ENCODE measurements at places on chromosomes 6 and 20. TPM values are rescaled to one million over a fixed set of nuclear protein-coding genes. Genes with fewer than 3 reads are reported as not detected.

FAM184A gene
- total RNA-seq: 11.2 TPM

- no peak for DNase-seq
Measured at GRCh38 chr6:106525882-106526275, 103.4 kb downstream of the RTN4IP1 start.

GRCh38 chr20:63082308-63082938 lies 75.7 kb upstream of the BHLHE23 start:
- DNase-seq: peak; percentile 92

DNA sequence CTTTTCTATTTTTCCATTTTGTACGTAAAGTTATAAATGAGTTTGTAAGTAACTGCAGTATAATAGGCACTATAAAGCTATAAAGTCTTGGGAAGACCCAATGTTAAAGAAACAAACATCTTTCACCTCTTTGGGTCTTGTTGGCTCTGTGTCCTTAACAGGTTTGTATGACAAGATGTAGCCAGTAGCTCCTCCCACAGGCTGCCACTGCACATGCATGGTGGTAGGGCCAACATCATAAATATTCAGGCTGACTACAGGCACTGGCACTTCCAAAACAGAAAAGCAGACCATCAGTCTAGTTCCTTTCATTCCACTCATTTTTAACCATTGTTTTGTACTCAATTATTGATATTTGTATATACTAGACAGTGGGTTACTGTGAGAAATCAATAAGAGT lies 59.9 kb downstream of the COL12A1 start:
- DNase-seq: no peak

RFX6 gene
- 1.5 TPM for total RNA-seq

SLC26A8 gene
- 1.4 TPM for total RNA-seq

DUSP15 gene
- 8.2 TPM for total RNA-seq

GRCh38 chr6:130697271-130697994 lies 129.8 kb upstream of the SMLR1 start:
- no peak for DNase-seq

UBE2C gene
- total RNA-seq: 423 TPM

DNA sequence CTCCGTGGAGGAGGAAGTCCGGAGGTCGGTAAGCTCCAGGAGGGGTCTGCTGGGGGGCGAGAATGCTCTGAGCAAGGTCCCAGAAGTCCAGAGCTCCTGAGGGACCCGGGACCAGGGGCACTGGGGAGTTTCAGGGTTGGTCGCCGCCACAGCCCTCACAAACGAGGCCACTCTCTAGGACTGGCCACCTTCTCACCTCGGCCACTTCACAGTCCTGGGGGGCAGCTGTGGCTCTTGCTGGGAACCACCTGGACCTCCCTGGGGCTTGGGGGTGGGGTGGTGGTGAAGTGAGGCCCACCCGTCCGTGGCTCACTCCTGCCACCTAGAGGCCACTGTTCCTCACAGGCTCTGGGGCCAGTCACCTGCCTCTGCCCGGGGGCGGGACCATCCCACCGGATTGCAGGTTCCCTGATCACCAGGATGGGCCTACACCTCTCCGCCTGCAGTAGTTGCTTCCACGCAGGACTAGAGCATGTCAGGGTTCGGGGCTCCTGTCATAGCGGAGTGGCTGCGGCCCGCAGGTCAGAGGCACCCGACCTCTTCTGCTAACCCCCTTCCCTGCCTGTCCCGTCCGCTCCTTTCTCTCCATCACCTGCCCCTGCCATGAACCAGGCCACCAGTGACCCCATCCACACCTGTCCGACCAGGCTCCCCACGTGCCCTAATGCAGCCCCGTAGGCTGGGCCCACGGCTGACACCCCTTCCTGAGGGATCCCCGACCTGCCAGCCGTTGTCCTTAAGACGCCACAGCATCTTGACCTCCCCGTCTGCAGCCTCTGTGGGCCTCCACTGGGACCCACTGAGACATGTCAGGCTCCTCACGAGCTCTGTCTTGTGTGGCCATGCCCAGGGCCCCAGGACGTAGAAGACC lies 5.1 kb upstream of the TCEA2 start:
- DNase-seq: peak; percentile 98

GRCh38 chr20:16555754-16556153 lies 17.5 kb downstream of the KIF16B start:
- no peak for DNase-seq

DNA sequence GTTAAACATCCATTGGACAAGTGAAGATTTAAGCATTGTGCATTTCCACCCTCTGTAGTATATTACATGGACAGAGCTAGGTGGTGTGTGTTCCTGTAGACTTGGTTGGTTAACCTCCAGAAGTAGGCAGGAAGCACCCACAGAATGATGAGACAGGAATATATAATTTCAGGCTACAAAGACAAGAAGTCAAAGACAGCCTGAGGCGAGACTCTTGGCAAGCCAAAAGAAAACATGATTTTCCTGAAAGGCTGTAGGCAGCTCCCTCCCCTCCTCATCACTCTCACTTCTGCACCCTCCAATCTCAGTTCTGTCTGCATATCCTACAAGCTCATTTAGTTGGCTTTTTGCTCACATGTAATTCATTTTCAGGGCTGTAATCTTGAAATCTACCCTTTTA lies 110.0 kb upstream of the SLC35B3 start:
- no peak for DNase-seq

DNA sequence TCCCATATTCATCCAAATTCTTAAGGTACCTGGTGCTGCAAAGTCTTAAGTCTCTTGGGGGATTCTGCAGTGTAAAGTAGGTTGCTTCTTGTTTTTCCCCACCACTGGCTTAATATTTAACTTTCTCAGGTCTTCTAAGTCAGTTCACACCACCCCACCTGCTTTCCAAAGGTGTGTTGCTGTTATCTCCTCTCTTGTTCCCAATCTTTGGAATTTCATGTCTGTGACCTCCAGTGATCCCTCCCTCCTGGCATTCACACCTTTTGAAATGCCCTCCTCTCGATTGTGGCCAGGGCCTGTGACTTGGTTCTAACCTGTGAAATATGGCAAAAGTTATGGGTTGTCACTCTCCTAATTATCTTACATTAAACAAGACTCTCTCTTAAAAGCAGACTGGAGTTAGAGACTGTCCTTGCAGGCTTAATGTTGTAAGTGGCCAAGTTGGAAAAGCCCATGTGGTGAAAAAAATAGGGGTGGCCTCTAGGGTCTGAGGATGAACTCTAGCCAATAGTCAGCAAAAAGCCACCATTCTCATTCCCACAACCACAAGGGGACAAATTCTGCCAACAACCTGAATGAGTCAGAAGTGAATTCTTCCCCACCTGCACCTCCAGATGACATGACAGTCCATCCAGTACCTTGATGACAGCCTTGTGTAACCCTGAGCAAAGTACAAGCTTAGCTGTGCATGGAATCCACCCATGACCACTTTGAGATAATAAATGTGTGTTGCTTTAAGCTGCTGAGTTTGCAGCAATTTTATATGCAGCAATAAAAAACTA lies 45.1 kb downstream of the ADGRF1 start:
- peak; percentile 70 for DNase-seq

DNA sequence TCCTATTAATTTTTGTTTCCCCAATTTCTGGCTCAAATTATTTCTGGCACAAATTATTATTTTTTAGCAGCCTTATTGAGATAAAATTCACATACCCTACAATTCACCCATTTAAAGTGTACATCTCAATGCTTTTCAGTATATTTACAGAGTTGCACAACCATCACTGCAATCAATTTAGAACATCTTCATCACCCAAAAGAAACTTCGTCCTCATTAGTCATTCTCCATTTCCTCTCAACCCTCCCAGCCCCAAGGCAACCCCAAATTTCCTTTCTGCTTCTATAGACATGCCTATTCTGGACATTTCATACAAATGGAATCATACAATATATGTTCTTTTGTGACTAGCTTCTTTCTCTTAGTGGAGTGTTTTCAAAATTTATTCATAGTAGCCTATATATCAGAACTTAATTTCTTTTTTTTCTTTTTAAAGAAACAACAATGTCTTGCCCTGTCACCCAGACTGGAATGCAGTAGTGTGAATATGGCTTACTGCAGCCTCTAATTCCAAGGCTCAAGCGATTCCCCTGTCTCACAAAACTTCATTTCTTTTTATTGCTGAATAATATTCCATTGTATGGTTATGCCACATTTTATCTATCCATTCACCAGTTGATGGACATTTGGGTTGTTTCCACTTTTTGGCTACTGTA lies 84.5 kb downstream of the DNAH8 start:
- no peak for DNase-seq

DNA sequence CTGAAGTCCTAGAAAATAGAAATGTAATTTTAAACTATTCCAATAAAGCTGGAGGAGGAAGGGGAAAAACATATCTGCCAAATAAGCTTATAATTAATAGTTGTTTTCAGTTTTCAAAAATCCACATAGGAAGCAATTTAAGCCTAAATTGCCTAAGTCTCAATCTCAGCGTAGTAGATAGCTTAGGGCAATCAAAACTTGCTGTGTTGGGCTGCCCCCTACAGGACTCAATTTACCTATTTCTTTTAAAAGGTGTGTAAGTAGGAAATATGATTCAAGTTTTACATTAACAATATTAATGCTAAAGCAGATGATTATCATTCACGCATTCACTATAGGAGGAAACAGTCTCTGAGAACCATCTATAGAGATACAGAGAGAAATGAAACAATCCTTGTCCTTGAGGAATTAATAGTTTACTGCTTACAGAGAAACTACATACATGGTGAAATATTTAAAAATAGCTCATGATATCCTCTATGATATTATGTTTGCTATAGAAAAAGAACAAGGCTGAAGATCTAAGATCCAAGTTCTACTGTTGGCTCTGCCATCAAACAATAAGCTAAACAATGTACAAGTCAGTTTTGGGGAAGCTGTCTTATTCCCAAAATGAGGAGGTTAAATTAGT lies 102.1 kb downstream of the ATG5 start:
- peak; percentile 54 for DNase-seq

DNA sequence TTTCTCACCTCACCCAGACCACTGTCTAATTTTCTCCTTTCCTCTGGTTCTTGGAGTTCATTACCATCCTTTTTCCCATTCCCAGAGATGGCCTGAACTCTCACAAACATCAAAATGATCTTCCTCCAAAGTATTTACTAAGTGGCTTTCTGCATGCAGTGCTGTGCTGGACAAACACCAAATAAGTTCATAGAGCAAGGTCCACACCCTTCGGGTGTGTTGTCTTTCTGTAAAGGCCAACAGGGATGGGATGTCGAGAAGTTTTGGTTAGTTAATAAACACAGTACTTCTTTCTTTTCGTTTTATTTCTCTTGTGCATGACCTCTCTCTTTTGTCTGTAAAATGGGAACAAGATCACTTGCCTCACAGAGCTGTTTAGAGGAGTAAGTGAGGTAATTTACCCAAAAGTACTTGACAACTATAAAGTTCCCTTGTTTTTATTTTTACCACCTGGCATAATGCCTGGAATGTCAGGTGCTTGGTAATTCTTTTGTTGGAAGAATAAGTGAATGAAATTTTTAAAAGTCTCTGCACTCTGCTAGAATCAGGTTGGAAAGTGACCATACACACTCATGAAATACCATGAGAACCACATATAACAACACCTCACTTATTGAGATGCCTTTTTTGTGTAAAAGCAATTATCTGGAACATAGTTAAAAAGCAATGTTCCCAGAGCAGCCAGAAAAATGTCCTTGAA lies 22.8 kb upstream of the CCN6 start:
- DNase-seq: no peak

CD24 gene
- total RNA-seq: 81.7 TPM

DNA sequence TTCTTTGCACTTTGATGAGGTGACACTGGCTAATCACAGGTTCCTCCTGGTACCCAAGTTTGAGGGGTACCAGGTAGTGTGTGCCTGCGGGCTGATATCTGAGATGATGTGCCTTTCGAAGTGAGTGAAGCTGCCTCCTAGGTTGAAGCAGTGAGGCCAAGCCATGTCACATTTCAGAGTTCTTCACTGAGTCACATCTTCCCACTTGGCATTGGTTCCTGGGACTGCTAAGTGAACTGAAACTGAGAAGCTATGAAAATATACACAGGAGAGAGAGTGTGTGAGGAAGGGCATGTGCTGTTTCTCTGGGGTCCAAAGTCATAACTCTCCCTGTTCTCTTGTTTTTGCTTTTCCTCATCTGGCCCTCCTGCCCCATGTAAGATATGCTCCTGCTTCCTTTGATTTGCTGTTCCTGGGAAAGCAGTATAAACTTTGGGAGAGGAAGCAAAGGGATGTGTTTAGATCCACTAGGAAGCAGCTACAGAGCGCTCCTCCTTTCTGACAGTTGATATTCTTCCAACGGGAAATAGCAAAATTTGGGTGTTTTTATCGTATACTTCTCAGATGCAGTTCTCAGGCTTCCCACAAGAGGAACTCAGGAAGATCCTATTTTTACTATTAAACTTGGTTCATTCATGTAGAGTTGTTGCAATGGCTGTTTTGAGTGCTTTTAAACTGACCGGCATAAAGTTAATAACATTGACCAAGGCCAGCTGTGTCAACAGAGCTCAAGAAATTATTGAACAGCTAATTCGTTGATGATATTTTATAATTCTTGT lies 153.7 kb downstream of the MOXD1 start:
- no peak for DNase-seq

GRCh38 chr6:136089876-136090275 lies 160.2 kb downstream of the MTFR2 start:
- no peak for DNase-seq

GRCh38 chr20:3235666-3236324 lies 3.2 kb downstream of the SLC4A11 start:
- DNase-seq: no peak

DNA sequence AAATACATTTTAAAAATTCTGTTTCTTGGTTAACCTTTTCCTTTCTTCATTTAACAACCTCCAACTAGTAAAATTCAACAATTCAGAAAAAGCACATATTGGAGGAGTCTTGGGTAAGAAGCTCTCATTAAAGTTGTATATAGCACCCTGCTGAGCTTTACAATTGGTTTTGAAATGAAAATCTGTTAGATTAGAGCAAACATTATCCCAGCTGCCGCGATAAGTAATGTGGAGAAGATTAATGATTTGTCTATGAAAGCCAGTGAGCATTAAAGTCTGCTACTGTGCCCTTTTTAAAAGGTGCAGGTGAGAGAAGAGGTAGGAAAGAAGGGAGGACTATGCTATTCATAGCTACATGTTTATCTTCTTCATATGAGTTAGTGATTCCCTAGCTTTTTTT lies 201.5 kb downstream of the ZFAND3 start:
- no peak for DNase-seq

SLC35D3 gene
- 2.3 TPM for total RNA-seq

- DNase-seq: peak; percentile 22
Measured at GRCh38 chr6:107331409-107332386, 127.7 kb downstream of the PDSS2 start.

DNA sequence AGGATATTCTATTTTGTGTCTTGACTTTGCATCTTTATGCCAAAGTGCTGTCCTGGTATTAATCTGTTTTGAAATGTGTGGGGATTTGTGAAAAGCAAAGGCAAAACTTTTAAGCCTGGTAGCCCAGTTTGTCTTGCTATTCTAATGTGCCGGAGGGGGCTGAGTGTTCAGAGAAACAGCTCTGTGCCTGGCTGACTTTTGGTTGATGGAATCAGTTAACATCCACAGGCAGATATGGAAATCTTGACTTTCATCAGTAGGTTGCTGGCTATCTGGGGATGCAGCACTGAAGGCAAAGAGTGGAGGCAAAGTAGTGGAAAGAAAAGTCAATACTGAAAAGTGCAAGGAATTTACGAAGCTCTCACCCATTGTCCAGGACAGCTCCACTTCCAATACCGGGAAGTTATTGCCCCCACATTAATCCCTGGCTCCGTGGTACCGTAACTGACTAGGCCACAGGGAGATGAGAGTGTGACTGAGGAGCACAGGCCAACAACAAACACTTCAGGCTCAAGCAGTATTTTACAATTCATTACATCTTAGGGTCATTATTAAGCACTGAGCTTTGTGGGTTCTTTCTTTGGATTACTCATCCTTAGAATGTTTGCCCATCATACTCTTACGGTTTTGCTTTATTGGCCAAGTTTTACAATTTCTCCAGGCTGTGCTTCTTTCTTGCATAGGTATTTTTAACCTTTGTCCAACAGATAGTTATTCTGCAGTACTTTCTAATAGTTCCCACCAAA lies 164.6 kb downstream of the MTFR2 start:
- no peak for DNase-seq
